ENCODE measurements at places on chromosomes 7 and 10.

DNA sequence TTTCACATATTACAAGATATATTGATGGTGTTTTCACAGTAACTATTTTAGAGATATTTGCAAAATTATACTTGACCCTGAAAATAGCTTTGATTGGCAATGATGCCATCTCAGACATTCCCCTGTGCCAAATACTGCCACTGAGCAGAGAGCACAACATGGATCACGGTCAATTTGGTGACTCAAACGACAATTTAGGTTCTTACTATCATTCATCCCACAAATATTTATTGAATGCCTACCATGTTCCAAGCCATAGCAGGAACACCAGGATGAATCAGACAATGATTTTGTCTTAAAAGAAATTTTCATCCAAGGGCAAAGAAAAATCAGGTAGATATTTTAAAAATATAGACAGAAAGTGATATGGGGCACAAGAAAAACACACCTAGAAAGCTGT, 153.2 kb upstream of the ADO start:
- DNase-seq: no peak

- no peak for DNase-seq
Measured at GRCh38 chr10:76021398-76021797, 590.0 kb downstream of the LRMDA start.

DNA sequence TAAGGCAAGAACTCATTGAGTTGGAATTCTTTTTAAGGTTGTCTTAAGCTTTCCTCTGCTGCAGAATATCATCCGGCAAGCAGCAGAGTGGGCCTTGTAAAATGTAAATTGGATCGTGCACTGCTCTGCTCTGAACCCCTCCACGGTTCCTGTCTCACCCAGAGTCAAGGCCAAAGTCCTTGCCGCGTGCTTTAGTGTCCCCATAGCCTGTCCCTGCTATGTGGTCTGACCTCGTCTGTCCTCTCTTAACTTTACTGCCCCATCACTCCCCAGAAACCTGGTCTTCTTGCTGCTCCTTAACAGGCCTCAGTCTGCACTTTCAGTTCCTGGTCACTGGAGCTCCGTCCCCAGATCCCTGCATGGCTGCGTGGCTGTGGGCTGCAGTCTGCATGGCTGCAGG, 121.6 kb upstream of the SDK1 start:
- no peak for DNase-seq

- DNase-seq: no peak
Measured at GRCh38 chr10:125846894-125847293, 23.5 kb downstream of the BCCIP start.

- DNase-seq: peak; percentile 71
Measured at GRCh38 chr10:49277973-49278372, 21.0 kb upstream of the C10orf71 start.

DNA sequence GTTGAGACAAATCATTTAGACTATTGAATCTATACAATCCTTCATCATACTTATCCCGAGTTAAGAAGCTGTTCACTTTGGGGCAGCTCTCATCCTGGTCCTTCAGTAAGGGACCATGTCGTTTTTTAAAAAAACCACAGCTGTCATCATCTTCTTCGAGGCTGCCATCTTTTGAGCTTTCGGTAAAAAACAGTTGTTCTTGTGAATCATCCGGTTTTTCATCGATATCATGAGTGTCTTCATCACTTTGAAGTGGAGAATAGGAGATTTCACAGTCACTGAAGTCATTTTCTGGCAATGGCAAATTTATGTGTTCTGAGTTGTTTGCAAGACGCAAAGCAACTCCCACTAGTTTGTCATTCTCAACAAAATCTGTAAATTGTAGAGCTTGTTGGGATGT, 3.9 kb downstream of the DCLRE1A start:
- no peak for DNase-seq

DNA sequence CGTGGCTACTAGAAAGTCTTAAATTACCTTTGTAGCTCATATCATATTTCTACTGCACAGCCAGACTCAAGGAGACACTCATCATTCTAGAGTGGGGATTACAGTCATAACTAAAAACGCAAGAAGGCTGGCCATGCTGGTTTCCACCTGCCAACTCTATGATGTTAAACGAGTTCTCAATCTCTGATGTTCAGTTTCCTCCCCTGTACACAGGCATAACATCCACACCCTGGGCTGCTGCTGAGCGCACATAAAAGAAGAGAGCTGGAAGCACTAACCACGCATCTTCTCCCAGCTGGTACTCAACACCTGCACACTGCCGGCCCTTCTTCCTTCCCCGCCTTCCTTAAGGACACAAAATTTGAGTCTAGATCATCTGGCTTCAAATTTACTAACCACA, 60.5 kb downstream of the SORBS1 start:
- no peak for DNase-seq

DNA sequence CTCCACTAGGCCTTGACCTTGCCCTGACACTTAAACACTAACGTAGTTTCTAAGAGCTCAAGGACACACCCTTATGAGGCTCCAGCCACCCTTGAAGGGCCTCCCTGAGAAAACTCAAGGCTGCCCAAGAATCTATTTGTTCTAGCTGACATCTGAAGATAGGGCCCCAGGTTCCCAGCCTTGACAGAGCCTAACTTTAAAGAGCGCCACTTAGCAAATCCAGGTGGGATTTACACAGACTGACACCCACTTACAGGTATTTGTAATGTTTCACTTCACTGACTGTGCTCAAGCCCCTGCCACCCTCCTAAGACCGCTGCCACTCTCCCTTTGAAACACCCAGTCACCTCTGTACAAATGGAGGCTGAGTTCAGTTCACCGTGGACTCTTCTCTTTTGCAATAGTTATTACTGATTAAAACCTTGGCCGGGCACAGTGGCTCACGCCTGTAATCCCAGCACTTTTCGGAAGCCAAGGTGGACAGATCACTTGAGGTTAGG, 90.4 kb downstream of the SVOPL start:
- DNase-seq: no peak

DNA sequence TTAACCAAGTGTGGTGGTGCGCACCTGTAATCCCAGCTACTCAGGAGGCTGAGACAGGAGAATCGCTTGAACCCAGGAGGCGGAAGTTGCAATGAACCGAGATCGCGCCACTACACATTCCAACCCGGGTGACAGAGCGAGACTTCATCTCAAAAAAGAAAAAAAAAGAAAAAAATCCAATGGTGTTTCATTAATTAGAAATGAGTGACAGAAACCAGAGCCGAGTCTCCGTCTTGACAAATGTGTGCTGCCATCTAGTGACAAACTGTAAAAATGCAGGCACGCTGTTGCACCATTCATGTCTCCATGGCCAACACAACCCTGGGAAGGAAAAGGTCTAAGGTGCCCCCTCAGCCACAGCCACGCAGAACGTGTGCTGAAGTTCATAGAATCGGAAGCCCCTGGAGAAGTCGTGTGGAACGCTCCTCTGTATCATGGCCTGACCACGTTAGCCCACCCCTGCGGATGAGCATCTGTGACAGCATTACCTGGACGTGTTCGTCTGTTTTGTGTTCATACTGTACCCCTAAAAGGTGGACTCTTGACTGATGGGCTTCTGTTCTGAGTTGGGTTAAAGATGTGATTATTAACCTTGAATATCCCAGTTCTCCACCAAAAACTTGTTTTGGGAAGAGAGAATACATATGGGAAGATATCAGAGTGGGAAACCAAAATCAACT, 94.9 kb downstream of the LYZL2 start:
- peak; percentile 87 for DNase-seq

- DNase-seq: no peak
Measured at GRCh38 chr7:96388620-96389383, 66.9 kb upstream of the SLC25A13 start.

DNA sequence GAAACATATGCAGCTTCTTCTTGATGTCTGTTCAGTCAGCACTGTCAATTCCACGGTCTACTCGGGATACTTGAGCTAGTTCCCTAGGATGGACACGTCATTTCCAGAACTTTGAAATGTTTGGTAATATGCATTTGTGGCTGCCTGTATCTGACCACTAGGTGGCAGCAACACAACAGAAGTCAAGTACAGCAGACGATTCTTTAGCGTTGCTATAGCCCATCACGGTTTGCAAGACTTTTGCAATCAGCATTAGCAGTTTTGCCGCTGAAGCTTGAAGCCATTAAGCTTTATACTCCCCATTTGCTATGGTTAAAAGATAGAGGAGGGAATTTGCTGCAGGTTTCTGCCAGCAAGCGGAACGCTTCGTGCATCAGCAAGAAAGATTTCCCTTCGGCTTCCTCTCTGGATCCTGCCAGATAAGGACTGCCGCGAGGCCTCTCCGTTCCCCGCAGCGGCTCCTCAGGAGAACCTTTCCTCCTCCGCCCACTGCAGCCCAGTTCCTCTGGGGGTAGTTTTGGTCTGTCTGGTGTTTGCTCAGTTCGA, 63.5 kb downstream of the ABCC2 start:
- peak; percentile 91 for DNase-seq

DNA sequence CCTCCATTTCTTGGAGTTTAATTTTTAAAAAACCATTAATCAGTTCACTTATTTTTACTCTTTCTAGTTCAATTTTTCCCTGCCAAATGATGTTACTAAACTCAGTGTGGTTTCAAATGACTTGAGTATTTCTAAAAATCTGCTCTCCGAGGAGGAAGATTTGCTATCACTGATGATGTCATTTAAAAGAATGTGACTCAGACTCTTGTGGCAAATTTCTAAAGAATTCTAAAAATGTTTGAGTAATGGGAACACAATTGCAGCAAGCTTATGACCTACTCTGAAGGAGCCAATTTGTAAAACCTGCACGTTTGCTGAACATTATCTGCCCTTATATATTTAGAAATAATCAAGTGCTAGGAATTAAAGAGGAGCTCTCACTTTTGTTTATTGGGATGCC, 88.6 kb downstream of the SPAG6 start:
- peak; percentile 95 for DNase-seq

- DNase-seq: no peak
Measured at GRCh38 chr7:44288811-44289340, 36.5 kb downstream of the CAMK2B start.

DNA sequence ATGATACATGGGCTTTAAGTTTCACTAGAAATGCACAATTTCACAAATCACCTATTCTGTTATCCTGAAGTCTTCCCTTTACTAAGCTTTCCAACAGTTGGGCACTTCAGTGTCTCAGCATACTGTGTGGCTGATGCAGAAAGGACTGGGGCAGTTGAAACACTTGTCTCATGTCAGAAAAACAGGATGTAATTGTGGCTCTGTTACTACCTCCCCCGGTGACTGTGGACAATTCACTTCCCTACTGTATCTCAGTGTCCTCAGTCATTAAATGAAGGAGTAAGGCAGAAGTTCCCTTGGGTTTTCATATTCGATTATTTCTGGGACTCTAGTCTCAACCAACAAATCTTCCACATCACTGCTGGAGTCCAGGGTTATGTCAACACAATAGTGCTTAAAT, 17.9 kb downstream of the ANKRD22 start:
- peak; percentile 79 for DNase-seq

- no peak for DNase-seq
Measured at GRCh38 chr10:104505521-104506042, 135.5 kb upstream of the SORCS3 start.

DNA sequence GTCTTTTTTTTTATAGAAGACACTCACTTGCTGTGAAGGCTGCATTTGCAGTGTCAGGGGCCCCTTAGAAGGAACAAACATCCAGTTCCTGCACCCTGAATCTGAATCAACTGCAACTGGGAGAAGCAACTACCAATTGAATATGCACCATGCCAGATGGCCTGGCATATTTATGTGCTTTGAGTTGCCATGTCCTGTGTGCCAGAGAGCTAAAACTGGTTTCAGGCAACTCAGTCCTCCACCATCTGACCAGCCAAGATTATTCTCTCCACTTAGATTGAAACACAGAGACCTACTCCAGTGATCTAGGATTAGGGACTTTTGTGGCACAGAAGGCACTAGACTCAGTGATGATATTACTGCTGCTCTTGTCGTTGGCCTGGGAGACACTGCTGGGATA, 225.4 kb downstream of the HECW1 start:
- no peak for DNase-seq

- no peak for DNase-seq
Measured at GRCh38 chr7:33698041-33698440, 207.3 kb upstream of the BMPER start.

DNA sequence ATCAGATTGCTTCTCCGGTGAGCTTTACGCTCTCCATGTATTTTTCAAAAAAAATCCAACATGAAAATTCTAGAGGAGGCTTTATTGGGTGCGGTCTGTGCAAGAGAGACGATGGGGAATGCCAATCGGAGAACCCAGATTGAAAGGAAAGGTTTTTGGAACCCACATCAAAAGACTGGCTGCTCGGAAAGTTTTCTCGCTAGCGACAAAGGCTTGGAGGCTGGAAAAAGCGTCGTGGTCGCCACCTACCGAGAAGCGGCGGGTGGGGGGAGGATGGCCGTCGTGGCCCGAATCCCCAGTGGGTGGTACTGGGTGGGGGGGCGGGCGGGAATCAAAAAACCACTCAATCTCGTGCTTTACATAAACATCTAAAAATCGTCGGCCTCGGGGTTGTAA, 1.1 kb upstream of the GTF2I start:
- DNase-seq: peak; percentile 43

- DNase-seq: peak; percentile 46
Measured at GRCh38 chr10:103445767-103446567, 6.2 kb downstream of the CALHM2 start.

GRCh38 chr7:18103436-18104218, 76.0 kb upstream of the PRPS1L1 start:
- no peak for DNase-seq

DNA sequence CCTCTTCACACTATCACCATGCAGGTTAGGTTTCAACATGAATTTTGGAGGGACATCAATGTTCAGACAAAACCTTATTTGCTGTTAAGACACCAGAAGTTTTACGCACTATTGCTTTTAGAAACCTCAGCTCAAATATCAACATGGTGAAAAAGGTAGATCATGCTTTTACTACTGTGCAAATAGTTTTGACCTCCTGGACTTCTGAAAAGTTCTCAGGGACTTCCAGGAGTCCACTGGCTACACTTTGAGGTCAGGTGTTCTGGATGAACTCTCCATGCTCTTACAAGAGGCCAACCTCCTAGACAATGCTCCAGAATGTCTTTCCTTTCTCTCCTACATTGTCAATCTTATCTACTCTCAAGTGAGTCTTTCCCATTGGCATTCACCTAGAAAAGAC, 55.9 kb downstream of the SLC25A13 start:
- DNase-seq: no peak

- no peak for DNase-seq
Measured at GRCh38 chr10:131997366-131998049, 15.8 kb upstream of the BNIP3 start.

- DNase-seq: no peak
Measured at GRCh38 chr10:63697956-63698786, 177.0 kb downstream of the REEP3 start.

GRCh38 chr10:78247821-78248220, 214.2 kb downstream of the RPS24 start:
- DNase-seq: no peak

DNA sequence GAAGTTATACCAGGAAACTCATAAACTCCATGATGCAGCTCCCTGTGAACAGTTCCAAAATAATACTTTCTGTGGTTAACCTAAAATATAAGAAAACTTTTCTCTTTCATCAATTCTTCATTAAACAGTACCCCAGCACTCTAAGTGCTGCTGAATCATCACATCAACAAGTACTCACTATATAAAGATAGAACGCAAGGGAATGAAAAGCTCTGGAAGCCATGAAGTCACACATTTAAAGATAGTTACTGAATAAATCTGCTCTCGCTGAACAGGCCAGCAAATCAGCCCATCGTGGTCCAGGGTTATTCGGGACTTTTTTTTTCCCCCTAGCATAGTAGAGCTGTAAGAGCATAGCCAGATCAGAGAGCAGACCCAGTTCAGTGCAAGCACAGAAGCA, 254.3 kb downstream of the IPMK start:
- no peak for DNase-seq

Data from inflammatory macrophage treated with lipopolysaccharide for 4 hours (primary cell).